Panc1 (cell line): ENCODE measurements at places on chromosomes 13 and 19. TPM values are rescaled to one million over a fixed set of nuclear protein-coding genes. Genes with fewer than 3 reads are reported as not detected.
A peak's percentile ranks its signal among the peaks of the same experiment; 100 is the strongest.

DNA sequence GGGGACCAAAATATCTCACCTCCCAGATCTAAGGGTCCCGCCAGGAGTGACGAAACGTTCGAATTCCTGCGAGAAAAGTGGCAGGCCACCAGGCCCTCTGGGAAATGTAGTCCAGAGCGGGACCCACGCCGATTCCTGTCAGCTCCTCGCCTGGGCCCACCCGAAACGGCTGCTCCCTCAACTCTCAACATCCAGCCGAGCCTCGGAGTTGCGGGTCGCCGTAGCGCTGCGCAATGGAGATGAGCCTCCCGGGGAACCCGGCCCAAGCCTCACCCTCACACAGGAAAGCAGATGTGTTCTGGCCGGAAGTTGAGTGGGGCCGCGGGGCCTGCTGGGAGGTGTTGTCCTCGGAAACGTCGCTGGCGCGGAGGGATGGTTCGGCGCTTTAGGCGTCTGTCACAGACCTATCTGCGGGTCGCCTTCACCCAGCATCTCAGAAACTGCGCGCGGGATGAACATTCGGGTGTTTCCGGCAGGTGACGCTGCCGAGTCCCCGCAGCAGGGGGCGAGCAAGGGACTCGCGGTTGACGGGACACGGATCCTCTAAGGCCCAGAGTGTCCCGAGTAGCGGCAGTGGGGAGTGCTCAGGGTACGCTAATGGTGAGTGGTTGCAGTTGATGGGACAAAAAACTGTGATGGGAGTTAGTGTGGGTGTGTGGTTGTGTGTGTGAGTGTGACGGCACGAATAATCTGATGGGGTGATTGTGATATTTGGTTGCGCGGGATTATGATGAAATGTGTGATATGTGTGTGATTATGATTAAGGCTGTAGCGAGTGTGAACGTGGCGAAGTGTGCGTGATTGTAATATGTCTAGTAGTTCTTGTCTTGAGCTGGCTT lies at the start of the genes ZNF568 and ZNF829:
ZNF568 (plus strand) TSS at position 341 of the 839 bp plus-strand sequence. CDS start 6,439 bp downstream, outside the sequence.
ZNF829 (minus strand) TSS at position 300 of the 839 bp plus-strand sequence. CDS start 1,124 bp downstream, outside the sequence.
- peaks cover 6% of the 10 kb centered on the region; the same call in 1 of the 2 replicates for H3K4me1 ChIP-seq
- peak within 1 kb of the TSS; percentile 85 for H3K27ac ChIP-seq

The C13orf42 gene
- total RNA-seq, result not detected

- no peaks in the 10 kb centered on the region for H3K4me1 ChIP-seq
- H3K36me3 ChIP-seq, result no peaks in the 10 kb centered on the region
- H3K27me3 ChIP-seq, result no peaks in the 10 kb centered on the region
- no peak overlapping the region for H3K27ac ChIP-seq
Observed at GRCh38 chr13:32080328-32080744, 48.8 kb downstream of the FRY start.

GRCh38 chr19:374183-374885 lies 29.7 kb upstream of the MIER2 start:
- H3K4me3 ChIP-seq, result no peak overlapping the region
- no peaks in the 10 kb centered on the region for H3K4me1 ChIP-seq
- no peak overlapping the region for H3K27ac ChIP-seq

- H3K27me3 ChIP-seq, result no peaks in the 10 kb centered on the region
- no peak for DNase-seq
- H3K36me3 ChIP-seq, result no peaks in the 10 kb centered on the region
- H3K4me3 ChIP-seq, result peak overlapping the region; percentile 35
Observed at GRCh38 chr19:1929021-1929742, 11.8 kb upstream of the CSNK1G2 start.

DNA sequence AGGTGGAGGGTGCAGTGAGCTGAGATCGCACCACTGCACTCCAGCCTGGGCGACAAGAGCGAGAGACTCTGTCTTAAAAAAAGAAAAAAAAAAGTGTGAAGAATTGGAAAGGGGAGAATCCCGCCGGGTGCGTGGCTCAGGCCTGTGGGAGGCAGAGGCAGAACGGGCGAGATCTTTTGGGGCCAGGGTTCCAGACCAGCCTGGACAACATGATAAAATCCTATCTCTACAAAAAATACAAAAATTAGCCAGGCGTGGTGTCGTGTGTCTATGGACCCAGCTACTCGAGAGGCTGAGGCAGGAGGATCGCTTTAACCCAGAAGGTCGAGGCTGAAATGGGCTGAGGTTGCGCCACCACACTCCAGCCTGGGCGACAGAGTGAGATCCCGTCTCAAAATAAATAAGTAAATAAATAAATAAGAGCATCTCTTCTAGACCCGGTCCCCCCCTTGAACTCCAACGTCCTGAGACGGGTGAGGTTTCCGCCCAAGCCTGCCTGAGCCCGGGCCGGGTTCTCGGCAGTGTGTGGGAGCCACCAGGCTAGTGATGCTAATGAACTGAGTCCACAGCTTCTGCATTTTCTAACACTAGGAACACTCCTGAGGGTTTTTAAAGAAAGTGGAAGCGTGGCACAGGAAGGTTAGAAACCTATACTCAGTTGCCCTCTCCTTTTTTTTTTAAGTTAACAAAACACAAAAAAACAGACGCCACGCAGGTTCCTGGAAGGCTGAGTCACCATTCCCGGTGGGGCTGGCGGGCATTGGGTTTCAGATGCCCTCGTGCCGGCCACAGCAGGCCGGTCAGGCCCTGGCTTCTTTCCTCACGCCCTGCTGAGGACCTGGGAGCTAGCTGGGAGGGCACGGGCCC lies 22.0 kb downstream of the GPX4 start:
- no peak for DNase-seq
- H3K4me1 ChIP-seq, result peaks cover 2% of the 10 kb centered on the region; the same call in 1 of the 2 replicates
- peaks cover 3% of the 10 kb centered on the region for H3K36me3 ChIP-seq
- H3K27me3 ChIP-seq, result no peaks in the 10 kb centered on the region
- no peak overlapping the region for H3K4me3 ChIP-seq

GRCh38 chr19:6767357-6768235 lies at the start of gene SH2D3A:
Gene SH2D3A (minus strand): TSS chr19:6767435. CDS start chr19:6763748, 3,687 bp downstream.
- DNase-seq, result no peak
- H3K4me1 ChIP-seq, result 0 out of 2 replicates have a peak, but pooled peaks cover 2% of the 10 kb centered on the region
- no peaks in the 10 kb centered on the region for H3K27me3 ChIP-seq
- H3K4me3 ChIP-seq, result peak within 1 kb of the TSS; percentile 50
- H3K36me3 ChIP-seq, result peaks cover 3% of the 10 kb centered on the region; the same call in 1 of the 2 replicates
- peak within 1 kb of the TSS; percentile 39; the same call in 1 of the 2 replicates for H3K27ac ChIP-seq

DNA sequence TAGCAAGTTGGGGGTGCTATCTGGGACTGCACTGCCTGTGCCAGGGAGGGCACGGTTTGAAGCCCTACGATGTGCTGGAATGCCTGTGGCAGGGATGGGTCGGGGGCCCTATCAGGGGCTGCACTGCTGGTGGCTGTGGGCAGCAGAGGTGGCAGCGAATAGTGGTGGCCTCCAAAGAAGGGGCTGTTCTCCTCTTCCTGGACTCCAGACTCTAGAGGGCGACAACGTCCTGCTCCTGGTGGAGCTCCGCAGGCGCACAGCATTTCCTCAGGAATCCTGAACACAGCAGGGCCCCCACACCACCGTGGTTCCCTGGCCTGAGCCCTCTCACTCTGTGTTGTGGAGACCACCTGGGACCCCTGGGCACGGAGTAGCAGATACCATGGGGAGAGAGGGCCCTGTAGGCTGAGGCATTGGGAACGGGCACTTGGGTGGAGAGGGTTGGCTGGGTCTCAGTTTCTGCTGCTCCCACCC lies 145.6 kb downstream of the TNFRSF19 start:
- DNase-seq, result no peak
- H3K36me3 ChIP-seq, result no peaks in the 10 kb centered on the region
- no peaks in the 10 kb centered on the region for H3K27me3 ChIP-seq
- H3K4me1 ChIP-seq, result no peaks in the 10 kb centered on the region

GRCh38 chr13:113960276-113960948 lies 13.5 kb downstream of the C13orf46 start:
- no peak for DNase-seq
- no peaks in the 10 kb centered on the region for H3K27me3 ChIP-seq
- no peaks in the 10 kb centered on the region for H3K4me1 ChIP-seq
- H3K36me3 ChIP-seq, result no peaks in the 10 kb centered on the region
- no peak overlapping the region for H3K4me3 ChIP-seq
- no peak overlapping the region for H3K27ac ChIP-seq

DNA sequence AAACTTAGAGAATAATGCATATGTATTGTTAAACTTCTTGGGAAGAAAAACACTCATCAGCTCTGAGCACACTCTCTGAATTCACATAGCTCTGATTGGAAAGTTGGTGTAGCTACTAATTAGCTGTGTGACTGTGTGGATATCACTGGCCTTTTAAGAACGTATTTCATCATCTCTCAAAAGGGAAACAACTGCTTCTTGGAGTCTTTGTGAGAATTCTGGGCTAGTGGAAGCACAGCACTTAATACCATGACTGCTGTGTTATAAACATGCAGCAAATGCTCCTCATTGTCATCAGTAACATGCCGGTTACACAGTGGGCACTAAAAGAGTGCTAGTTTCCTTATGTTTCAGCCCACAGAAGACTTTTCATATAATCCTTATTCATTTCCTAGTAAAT lies 220.9 kb upstream of the CSNK1A1L start:
- no peak for DNase-seq
- no peak overlapping the region for H3K4me3 ChIP-seq
- no peaks in the 10 kb centered on the region for H3K27me3 ChIP-seq
- no peak overlapping the region for H3K27ac ChIP-seq

The FPR3 gene
- 0.08 TPM for total RNA-seq

- no peak overlapping the region for H3K4me3 ChIP-seq
- DNase-seq, result no peak
- no peaks in the 10 kb centered on the region for H3K27me3 ChIP-seq
- H3K4me1 ChIP-seq, result no peaks in the 10 kb centered on the region
Observed at GRCh38 chr13:44905556-44905955, 83.7 kb downstream of the NUFIP1 start.

The CGB2 gene
- not detected for total RNA-seq

- H3K4me3 ChIP-seq, result no peak overlapping the region
- no peak overlapping the region for H3K27ac ChIP-seq
- H3K4me1 ChIP-seq, result peaks cover 11% of the 10 kb centered on the region
- no peaks in the 10 kb centered on the region for H3K36me3 ChIP-seq
- H3K27me3 ChIP-seq, result no peaks in the 10 kb centered on the region
- no peak for DNase-seq
Observed at GRCh38 chr13:30346153-30346788, 38.9 kb upstream of the KATNAL1 start.

- H3K27me3 ChIP-seq, result no peaks in the 10 kb centered on the region
- peaks cover 5% of the 10 kb centered on the region for H3K4me1 ChIP-seq
- DNase-seq, result no peak
- H3K36me3 ChIP-seq, result no peaks in the 10 kb centered on the region
- no peak within 1 kb of the TSS for H3K4me3 ChIP-seq
- H3K27ac ChIP-seq, result no peak within 1 kb of the TSS
Observed at GRCh38 chr19:10339380-10339960, at the start of gene ICAM3. Gene ICAM3 (minus strand): TSS chr19:10339624. CDS start chr19:10339614, 10 bp downstream.

DNA sequence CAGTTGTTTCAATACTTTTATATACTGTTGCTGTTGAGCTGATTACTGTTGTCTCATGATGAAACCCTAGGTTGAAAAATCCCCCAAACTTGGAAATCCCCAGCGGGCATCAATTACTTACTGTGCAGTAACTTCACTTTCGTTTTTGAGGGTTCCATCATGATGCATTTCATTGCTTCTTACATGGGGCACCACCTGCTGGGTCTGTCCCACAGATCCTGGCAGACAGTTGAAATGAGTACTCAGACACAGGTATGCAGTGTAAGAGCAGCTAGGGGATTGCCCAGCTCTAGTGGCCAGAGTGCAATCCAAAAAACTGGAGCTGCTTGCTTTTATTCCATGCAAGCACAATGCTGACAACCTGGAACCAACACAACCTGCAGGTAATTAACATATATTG lies 132.5 kb upstream of the ZNF91 start:
- H3K4me1 ChIP-seq, result no peaks in the 10 kb centered on the region
- no peak for DNase-seq
- no peaks in the 10 kb centered on the region for H3K36me3 ChIP-seq
- H3K27me3 ChIP-seq, result no peaks in the 10 kb centered on the region

DNA sequence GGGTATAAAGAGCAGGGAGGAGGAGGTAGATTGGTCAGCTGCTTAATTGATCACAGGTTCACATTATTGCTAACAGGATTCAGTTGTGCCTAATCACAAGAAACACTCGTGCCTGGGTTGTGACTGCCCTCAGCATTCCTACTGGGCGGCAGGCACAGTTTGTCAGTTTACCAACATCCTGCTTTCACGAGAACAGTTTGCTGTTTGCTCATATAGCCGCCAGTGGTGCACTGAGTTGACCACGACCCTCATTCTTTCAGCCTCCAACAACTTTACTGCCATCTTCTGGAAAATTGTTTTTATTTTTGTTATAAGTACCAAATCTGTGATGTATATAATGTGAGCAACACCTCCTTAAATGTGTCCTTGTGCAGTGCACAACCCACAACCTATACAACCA lies 16.2 kb upstream of the IFT88 start:
- H3K4me1 ChIP-seq, result no peaks in the 10 kb centered on the region; the same call in 1 of the 2 replicates
- no peak overlapping the region for H3K27ac ChIP-seq
- H3K36me3 ChIP-seq, result no peaks in the 10 kb centered on the region

DNA sequence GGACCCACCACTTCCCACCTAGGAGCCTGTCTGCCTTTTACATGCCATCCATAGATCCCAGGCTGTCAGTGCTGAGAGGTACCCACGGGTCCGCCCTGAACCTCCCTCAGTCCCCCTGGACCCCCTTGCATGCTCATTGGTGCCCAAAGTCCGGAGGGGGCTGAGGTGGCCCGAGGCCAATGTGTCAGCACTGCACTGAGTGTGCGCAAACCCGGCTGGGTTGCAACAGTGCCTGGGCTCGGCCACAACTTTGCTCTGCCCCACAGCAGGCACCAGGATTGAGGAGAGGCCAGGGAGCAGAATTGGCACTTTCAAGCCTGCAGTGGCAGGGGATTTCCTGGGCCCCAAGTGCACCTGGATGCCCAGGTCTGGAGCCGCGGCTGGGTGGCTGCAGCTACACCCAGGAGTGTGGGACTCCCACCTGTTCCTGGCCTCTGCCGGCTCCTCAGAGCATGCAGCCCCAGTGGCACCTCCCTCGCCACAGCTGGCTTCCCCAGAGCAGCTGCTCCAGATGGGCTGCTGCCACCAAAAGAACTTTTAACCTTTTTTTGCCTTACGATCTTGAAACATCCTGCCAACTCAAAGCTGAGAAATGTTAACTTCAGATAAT lies 837.0 kb downstream of the SLITRK6 start:
- H3K27ac ChIP-seq, result no peak overlapping the region
- no peaks in the 10 kb centered on the region for H3K27me3 ChIP-seq
- H3K36me3 ChIP-seq, result no peaks in the 10 kb centered on the region
- DNase-seq, result no peak
- H3K4me1 ChIP-seq, result no peaks in the 10 kb centered on the region
- no peak overlapping the region for H3K4me3 ChIP-seq

DNA sequence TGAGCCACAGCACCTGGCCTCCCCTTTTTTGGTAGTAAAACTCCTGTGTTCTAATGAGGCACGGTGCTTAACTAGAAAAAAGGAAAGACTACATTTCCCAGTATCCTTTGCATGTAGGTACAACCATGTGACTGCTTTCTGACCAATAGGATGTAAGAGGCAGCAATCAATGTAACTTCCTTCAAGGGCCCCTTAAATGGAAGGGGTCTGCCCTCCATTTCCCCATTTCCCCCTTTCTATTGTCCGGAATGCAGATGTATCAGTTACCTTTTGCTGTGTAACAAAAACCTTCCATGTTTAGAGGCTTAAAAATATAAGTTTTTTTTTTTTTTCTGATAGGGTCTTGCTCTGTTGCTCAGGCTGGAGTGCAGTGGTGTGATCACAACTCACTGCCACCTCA lies 2.2 kb downstream of the GPR32 start:
- H3K27ac ChIP-seq, result no peak overlapping the region
- no peaks in the 10 kb centered on the region for H3K36me3 ChIP-seq
- no peaks in the 10 kb centered on the region for H3K4me1 ChIP-seq
- H3K27me3 ChIP-seq, result peaks cover under 1% of the 10 kb centered on the region; the same call in 1 of the 2 replicates
- H3K4me3 ChIP-seq, result no peak overlapping the region

The TRPM4 gene
- 19.4 TPM for total RNA-seq

- H3K4me1 ChIP-seq, result no peaks in the 10 kb centered on the region
- no peak for DNase-seq
- no peaks in the 10 kb centered on the region for H3K36me3 ChIP-seq
- peaks cover 3% of the 10 kb centered on the region; the same call in 1 of the 2 replicates for H3K27me3 ChIP-seq
- no peak overlapping the region for H3K4me3 ChIP-seq
- no peak overlapping the region for H3K27ac ChIP-seq
Observed at GRCh38 chr19:3322199-3322978, 44.0 kb upstream of the NFIC start.

The PCDH9 gene
- total RNA-seq, result 4.2 TPM

The SMIM24 gene
- total RNA-seq, result 0.28 TPM
